ENCODE measurements at places on chromosomes 12 and 14. TPM values are rescaled to one million over a fixed set of nuclear protein-coding genes. Genes with fewer than 3 reads are reported as not detected.
A peak's percentile ranks its signal among the peaks of the same experiment; 100 is the strongest.

GRCh38 chr14:23416801-23417200 lies 8.7 kb upstream of the MYH6 start:
- no peaks in the 10 kb centered on the region for H3K27me3 ChIP-seq
- H3K27ac ChIP-seq: no peak overlapping the region
- no peak overlapping the region for H3K4me3 ChIP-seq
- DNase-seq: no peak
- H3K36me3 ChIP-seq: no peaks in the 10 kb centered on the region

- peaks cover 21% of the 10 kb centered on the region for H3K36me3 ChIP-seq
- H3K4me1 ChIP-seq: peaks cover 22% of the 10 kb centered on the region
- H3K27me3 ChIP-seq: no peaks in the 10 kb centered on the region
- no peak overlapping the region for H3K27ac ChIP-seq
- DNase-seq: no peak
- H3K4me3 ChIP-seq: no peak overlapping the region
Observed at GRCh38 chr14:73295198-73295796, 58.0 kb downstream of the PAPLN start.

DNA sequence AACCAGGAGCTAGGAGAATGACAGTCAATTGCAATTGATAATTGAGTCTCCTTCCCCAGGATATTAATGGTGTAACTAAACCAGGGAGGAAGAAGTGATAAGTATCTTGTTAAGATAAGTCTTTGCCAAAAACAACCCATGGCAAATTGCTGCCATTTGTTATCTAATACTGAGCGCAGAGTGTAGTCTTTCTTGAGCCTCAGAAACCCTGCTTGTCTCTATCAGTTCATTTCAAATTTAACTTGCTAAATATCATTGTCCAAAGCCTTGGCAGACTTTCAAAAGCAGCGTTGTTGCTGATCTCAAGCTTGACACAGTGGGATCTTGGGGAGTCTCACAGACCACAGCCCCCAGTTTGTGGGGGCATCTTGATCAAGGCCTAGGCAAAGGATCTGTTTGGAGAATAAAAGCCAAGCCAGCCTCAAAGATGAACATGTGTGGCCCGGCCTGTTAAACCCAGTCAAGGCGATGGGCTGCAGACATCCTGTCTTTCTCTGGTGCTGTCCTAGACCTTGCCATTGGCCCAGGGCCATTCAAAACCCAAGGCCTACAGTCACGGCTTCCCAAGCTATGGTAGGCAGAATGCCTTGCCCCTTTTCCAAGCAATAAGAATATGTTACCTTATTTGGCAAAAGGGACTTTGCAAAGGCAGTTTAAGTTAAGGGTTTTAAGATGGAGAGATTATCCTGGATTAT lies 164.2 kb downstream of the CHST11 start:
- H3K4me3 ChIP-seq: no peak overlapping the region
- H3K27ac ChIP-seq: no peak overlapping the region
- peaks cover 40% of the 10 kb centered on the region for H3K36me3 ChIP-seq
- no peak for DNase-seq

DNA sequence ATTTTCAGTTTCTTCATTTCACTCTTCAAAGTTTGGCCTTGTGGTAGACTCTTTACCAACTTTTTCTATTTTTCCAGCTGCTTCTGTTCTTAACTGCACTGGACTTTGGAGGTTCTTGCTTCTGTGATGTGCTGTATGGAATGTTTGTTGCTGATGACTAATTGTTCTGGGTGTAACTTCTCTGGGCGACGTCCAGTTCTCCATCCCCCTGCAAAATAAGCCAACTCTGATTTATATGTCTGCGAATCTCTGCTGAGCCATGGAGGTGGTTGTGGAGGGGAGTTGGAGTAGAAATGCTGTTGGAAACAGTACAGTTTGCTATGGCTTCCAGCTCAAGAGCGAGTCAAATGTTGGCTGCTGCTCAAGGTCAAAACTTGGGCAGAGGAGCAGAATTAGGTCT lies 113.9 kb upstream of the DYRK2 start:
- H3K4me1 ChIP-seq: no peaks in the 10 kb centered on the region
- H3K36me3 ChIP-seq: no peaks in the 10 kb centered on the region
- no peak for DNase-seq
- no peaks in the 10 kb centered on the region for H3K27me3 ChIP-seq

GRCh38 chr14:21924479-21924878 lies 250.9 kb upstream of the OR4E1 start:
- H3K4me1 ChIP-seq: peaks cover 44% of the 10 kb centered on the region
- H3K27me3 ChIP-seq: no peaks in the 10 kb centered on the region
- H3K27ac ChIP-seq: peak overlapping the region; percentile 88
- DNase-seq: peak; percentile 74
- H3K4me3 ChIP-seq: peak overlapping the region; percentile 46

DNA sequence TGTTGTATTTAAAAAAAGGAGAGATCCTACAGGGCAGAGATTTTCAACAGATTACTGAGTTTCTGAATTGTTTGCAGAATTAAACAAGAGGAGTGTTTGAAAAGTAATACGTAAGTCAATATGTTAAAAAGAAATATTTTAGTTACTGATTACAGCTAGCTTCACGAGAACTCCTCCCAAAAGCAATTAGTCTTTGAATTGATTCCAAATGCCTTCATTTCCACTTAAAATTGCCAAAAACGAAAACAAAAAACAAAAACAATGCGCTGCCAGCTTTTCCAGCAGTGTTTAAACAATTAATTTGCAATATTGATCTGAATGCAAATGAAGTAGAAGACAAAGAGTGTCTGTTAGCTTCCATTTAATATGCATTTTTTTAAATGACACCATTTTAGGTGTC lies 310.0 kb downstream of the IPO8 start:
- H3K36me3 ChIP-seq: no peaks in the 10 kb centered on the region
- DNase-seq: no peak
- no peaks in the 10 kb centered on the region for H3K27me3 ChIP-seq
- H3K4me3 ChIP-seq: no peak overlapping the region
- no peaks in the 10 kb centered on the region for H3K4me1 ChIP-seq

DNA sequence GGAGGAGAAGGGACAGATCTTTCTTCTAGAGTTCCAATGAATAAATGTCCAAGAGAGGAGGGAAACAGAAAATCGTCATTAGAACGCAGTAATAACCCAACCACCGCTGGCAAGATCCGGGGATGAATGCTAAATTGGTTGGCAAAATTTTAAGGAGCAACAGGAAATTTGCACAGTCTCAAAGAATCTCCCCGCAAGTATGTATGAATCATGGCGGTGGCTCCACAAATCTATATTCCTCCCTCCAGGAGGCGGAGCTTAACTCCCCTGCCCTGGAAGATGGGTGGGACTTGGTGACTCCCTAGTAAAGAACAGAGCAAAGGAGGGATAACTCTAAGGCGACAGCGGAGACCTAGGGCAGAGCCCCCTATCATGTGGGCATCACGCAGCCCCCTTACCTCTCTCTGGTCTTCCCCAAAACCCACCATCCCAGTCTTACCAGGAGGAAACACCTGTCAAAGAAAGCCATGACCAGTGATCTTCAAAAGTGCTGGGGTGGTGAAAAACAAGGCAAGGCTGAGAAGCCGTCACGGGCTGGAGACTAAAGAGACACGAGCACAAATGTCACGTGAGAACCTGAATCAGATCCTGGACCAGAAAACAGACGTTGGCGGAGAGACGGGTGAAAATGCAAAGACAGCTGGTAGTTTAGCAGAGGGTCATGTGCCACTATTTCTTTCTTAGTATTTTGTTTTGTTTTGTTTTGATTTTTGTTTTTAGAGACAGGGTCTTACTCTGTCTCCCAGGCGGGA lies 125.8 kb downstream of the NCOR2 start:
- H3K27me3 ChIP-seq: no peaks in the 10 kb centered on the region
- no peak overlapping the region for H3K4me3 ChIP-seq
- peaks cover 26% of the 10 kb centered on the region for H3K36me3 ChIP-seq
- H3K4me1 ChIP-seq: peaks cover 7% of the 10 kb centered on the region
- H3K27ac ChIP-seq: no peak overlapping the region

CLEC4C gene
- not detected for total RNA-seq

- H3K4me3 ChIP-seq: no peak overlapping the region
- no peaks in the 10 kb centered on the region for H3K36me3 ChIP-seq
- no peak overlapping the region for H3K27ac ChIP-seq
- H3K27me3 ChIP-seq: no peaks in the 10 kb centered on the region
- DNase-seq: no peak
Observed at GRCh38 chr14:102565331-102565887, 27.0 kb upstream of the RCOR1 start.

DNA sequence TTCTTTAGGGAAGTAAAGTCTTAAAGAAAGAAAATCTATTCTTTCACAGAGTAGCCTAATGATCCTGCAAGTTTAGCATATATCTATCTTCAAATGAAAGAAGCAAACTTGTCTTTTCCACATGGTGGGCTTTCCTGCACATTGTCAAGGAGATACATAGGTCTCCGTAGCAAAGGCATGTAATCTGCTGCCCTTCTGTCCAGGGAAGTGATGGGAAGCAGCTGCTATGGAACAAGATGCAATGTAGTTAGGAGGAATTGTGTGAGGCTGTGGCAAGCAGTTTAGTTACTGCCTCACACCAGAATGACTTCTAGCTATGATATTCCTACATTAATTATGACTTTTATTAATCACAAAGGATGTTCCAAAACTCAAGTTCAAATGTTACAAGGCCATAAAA lies 174.4 kb downstream of the PDZRN4 start:
- no peak for DNase-seq
- H3K36me3 ChIP-seq: no peaks in the 10 kb centered on the region
- no peaks in the 10 kb centered on the region for H3K4me1 ChIP-seq
- H3K27ac ChIP-seq: no peak overlapping the region

COX8C gene
- total RNA-seq: not detected

DNA sequence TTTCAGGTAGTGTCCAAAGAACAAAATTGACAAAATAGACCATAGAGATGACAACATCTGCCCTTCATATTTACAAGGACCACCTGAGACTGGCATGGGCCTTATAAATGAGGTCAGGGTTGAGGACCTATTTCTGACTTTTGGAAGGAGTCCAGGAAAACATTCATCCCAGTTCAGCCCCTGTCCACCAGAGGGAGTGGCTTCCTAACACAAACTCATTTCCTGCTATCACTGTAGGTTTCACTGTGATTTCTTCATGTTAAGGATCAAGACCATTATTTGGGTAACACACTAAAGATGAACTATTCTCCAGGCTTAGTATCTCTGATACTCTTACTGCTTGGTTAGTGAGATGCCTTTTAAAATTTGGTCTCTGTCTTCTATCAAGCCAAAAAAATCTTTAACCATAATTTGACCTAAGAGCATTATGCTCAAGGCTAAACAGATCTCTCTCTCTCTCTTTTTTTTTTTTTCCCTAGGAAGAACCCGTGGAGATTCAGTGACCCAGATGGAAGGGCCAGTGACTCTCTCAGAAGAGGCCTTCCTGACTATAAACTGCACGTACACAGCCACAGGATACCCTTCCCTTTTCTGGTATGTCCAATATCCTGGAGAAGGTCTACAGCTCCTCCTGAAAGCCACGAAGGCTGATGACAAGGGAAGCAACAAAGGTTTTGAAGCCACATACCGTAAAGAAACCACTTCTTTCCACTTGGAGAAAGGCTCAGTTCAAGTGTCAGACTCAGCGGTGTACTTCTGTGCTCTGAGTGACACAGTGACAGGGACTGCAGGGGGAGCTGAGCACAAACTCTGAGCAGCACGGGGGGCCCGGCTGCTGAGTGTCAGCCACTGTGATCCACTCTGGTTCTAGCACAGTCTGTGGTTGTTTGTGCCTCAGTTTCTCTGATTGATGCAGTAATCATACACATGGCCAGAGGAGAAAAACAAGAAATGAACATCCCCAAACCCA lies 267.6 kb upstream of the OR4E1 start:
- peaks cover 18% of the 10 kb centered on the region for H3K4me1 ChIP-seq

All from activated CD4-positive, alpha-beta memory T cell treated with anti-CD3 and anti-CD28 coated beads, Interleukin-2, amount 10 ng/mL, durations not matched to agents 7 days and 5 days (primary cell).